ENCODE measurements at places on chromosomes 11 and 22.

DNA sequence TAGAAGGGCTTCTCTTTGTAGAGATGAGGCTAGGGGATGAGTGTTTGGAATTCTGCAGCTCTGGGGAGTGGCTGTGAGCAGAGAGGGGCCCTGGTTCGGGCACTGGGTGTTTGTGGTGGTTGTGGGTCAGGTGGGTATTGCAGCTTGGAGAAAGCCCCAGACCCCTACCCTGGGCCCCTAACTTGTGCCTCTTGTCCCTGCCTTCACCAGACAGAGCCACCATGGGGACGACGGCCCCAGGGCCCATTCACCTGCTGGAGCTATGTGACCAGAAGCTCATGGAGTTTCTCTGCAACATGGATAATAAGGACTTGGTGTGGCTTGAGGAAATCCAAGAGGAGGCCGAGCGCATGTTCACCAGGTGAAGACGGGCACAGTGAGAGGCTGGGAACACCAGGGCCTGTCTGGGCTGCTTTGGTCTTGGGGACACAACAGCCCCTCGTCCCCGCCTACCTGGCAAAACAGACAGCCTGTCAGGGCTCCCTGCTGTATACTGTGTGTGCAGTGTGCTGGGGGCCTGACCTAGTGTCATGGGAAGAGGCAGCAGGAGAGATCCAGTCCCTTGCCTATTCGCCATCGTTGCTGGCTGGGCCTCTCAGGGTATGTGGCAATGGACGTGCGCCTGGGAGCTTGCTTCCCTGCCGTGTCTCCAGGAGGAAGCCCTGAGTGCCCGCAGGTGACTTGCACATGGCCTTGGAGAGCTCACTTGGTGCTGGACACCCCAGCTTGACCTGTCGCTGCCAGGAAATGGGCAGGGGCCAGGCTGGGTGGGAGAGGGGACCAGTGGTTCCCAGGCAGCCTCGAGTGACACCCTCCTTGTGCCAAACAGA lies 4.3 kb downstream of the INCENP start:
- no peak for DNase-seq

- no peak for DNase-seq
Measured at GRCh38 chr11:72009156-72009555, 10.4 kb downstream of the IL18BP start.

DNA sequence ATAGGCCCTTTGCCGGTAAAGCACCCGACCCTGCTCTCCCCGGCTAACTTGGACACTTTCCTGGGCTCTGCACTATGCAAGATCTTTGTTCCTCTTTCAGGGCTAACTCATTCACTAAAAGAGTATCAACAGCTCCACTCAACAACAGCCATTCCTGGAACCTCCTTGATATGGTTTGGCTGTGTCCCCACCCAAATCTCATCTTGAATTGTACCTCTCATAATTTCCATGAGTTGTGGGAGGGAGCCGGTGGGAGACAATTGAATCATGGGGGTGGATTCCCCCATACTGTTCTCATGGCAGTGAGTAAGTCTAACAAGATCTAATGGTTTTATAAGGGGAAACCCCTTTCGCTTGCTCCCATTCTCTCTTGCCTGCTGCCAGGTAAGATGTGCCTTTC lies 330.0 kb downstream of the TENM4 start:
- no peak for DNase-seq

- no peak for DNase-seq
Measured at GRCh38 chr11:64120951-64121569, 44.9 kb downstream of the MACROD1 start.

GRCh38 chr11:2989006-2989405 lies 3.1 kb downstream of the NAP1L4 start:
- no peak for DNase-seq

DNA sequence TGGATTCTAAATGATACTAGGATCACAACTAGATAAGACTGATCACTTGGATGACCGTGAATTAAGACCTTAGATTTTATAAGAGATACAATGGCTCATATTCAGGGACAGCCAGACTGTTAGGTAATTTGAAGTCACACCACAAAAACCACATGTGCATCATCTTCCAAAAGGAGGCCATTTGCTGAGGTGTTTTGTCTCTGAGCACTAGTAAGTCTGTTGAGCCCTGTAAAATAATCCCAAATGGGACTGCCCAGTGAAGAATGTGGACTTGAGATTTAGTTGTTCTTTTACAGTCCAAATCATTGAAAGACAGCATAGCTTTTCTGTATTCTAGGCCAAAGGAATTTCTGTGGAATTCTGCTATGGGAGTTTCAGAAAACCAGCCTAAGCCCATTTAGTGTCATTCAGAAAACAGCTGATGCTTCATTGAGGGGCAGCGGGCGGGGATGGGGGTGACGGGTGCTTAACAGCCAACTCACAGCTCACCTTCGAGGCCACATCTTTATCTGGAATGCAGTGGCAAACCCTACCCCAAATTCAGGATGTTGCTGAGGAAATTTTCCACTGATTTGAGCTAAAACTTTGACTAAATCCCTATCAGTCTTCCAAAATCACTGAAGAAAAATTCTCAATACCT lies 80.1 kb upstream of the BIRC3 start:
- no peak for DNase-seq

DNA sequence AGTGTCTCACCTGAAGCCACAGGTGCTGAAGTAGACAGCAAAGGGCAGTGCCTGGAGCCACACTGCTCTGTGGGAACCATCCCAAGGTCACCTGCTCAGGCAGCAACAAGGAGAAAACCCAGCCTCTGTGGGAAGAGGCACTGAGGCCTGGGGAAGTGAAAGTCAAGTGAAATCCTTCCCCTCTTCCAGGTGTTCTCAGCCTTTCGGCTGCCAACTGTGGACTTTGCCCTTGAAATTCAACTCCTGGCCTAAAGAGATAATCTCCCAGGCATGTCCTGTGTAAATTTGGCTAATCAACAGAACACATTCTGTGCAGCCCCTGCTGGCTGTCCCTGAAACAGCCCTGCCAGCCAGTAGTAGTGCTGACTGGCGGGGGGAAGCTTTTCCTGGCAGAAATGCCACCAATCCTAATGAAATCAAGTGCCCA lies 112.1 kb downstream of the RPL27A start:
- DNase-seq: no peak

DNA sequence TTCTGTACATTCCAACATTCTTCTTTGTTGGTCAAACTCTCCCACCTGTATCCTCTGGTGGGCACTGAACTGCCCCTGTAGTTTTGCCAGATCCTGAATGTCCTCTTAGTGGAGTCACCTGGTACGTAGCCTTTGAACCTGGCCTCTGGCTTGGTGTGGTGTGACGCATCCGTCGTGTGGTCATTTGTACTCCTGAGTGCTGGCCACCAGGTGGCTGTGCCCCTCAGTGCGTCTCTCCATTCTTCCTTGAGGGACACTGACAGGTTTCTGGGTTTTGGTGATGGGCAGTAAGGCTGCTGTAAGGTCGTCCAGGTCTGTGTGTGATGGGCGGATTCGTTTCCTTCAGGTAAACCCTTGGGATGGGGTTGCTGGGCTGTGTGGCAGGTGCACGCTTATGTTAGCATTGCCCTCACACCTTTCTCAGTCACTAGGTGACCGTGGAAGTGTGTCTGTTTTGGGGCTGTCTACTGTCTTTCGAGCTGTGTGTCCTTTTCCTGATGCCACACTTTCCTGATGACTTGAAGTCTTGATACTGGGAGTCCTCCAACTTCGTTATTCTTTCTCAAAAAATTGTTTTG lies 13.6 kb upstream of the RANBP1 start:
- DNase-seq: no peak

DNA sequence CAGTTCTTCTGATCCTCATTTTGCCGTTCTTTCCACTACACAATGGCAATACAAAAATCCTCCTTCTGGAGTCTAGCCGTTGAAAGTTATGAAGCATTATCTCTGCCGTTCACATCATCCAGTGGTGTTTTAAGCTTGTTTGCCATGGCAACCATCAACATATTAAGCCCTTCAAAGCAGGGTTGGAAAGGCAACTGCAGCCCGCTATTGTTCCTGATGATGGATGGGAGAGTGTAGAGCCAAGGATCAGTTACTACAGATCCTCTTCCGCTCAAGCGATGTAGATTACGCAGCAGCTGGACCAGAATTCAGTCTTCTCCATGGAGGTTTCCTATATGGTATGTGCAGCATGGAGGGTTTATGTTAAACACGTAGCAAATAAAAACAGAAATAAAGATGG lies 352.7 kb downstream of the NTM start:
- no peak for DNase-seq

DNA sequence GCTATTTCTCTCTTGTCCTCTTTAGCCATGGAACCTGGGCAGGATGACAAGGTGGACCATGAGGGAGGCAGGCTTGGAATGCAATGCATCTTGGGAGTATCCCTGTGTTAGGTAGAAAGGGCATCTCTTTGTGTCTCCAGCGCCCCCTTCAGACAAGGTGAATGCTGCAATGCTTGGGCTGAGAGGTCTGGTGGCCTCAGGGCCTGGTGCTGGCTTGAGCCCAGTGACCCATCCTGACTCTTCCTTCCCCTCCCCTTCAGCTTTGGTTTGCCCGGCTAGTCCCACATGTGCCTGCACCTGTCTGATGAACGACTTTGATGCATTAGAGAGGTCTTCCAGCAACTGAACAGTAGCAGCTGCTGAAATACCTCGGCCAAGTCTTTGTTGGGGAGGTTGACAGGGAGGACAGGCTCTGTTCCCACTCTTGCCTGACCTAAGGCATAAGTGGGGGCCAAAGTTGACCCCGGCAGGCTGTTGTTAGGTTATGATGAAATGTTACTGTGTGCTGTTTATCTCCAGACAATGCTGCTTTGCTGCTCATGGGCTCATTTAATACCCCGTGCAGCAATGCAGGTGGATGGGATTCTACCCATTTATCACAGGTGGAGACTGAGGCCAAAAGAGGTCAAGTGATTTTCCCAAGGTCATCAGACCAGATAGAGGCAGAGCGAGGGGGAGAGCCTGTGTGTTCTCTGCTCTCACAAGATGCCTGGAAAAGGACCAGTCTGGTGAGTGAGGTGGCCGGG lies 22.5 kb downstream of the MYO18B start:
- DNase-seq: no peak

GRCh38 chr11:59199546-59200422 lies 12.9 kb downstream of the MPEG1 start:
- DNase-seq: no peak

GRCh38 chr11:124536520-124536919 lies 6.9 kb downstream of the OR8B12 start:
- DNase-seq: no peak

DNA sequence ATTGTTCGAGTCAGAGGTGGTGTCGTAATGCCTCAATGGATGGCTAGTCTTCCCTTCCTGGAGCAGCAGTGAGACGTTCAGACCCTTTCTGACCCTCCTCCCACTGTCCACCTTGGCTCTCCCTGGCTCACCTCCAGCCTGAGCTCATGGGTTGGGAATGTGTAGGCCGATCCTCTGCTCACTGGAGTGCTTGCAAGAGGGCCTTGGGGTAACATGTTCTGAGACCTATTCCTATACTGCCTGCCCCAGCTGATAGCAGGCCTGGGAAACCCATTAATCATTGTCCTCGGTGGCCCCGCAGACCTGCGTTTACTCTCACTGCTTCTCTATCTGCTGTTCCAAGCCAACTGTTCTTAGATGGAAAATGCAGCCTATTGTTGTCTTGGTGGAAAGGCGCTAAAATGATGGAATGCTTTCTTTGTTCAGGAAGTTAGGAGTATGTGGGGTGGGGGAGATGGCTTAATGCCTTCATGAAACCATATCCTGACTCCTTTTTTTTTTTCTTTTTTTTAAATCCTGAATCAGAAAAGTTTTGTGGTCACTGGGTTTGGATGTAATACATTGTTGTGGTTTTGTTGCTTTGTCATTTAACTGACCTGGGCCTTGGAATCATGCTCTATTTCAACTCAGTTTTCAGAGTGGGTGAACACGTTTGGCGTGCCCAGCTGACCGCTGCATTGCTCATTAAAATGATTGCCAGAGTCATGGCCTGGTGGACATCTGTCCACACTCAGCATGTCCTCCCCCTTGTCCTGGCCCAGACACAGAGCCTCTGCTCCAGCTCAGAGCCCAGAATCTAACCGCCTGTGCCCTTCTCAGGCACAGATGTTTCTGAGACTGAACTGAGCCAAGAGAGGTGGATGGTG lies 72.5 kb downstream of the MICAL2 start:
- no peak for DNase-seq

GRCh38 chr11:128334311-128335044 lies 252.9 kb downstream of the ETS1 start:
- DNase-seq: no peak
